ENCODE measurements at places on chromosomes 4 and X. TPM values are rescaled to one million over a fixed set of nuclear protein-coding genes. Genes with fewer than 3 reads are reported as not detected.

Gene PAGE1
- not detected for total RNA-seq

Gene FGF2
- total RNA-seq, result 9.8 TPM

Gene SRPK3
- 0.16 TPM for total RNA-seq

Gene TECRL
- under 0.01 TPM for total RNA-seq

Gene FHDC1
- 3.3 TPM for total RNA-seq

Gene AFF2
- 343 TPM for total RNA-seq

Gene HAND2
- not detected for total RNA-seq

Gene CLIC2
- total RNA-seq, result 5.1 TPM

Gene TAF9B
- 46.3 TPM for total RNA-seq

Gene IL3RA
- total RNA-seq, result 0.94 TPM

Gene AMER1
- total RNA-seq, result 8.9 TPM

Gene PNMA3
- 11.5 TPM for total RNA-seq

Gene SLC2A9
- total RNA-seq, result 3.1 TPM

Gene PGRMC1
- 151 TPM for total RNA-seq

Gene C4orf33
- 10.1 TPM for total RNA-seq

Gene WWC2
- total RNA-seq, result 15.1 TPM

Gene PDGFRA
- total RNA-seq, result 74.7 TPM

Gene LUZP4
- total RNA-seq, result not detected

Gene MID2
- 10.0 TPM for total RNA-seq

All from occipital lobe (tissue), 3 donors.